ENCODE measurements at places on chromosomes 5 and 9. TPM values are rescaled to one million over a fixed set of nuclear protein-coding genes. Genes with fewer than 3 reads are reported as not detected.
A peak's percentile ranks its signal among the peaks of the same experiment; 100 is the strongest.

The SPAG8 gene
- 10.4 TPM for polyA plus RNA-seq

The PCDHGA6 gene
- 8.1 TPM for polyA plus RNA-seq

- DNase-seq: peak; percentile 26
Observed at GRCh38 chr9:91312717-91313325, 48.9 kb downstream of the AUH start.

- DNase-seq: no peak
Observed at GRCh38 chr5:168992687-168993086, 308.3 kb downstream of the SLIT3 start.

DNA sequence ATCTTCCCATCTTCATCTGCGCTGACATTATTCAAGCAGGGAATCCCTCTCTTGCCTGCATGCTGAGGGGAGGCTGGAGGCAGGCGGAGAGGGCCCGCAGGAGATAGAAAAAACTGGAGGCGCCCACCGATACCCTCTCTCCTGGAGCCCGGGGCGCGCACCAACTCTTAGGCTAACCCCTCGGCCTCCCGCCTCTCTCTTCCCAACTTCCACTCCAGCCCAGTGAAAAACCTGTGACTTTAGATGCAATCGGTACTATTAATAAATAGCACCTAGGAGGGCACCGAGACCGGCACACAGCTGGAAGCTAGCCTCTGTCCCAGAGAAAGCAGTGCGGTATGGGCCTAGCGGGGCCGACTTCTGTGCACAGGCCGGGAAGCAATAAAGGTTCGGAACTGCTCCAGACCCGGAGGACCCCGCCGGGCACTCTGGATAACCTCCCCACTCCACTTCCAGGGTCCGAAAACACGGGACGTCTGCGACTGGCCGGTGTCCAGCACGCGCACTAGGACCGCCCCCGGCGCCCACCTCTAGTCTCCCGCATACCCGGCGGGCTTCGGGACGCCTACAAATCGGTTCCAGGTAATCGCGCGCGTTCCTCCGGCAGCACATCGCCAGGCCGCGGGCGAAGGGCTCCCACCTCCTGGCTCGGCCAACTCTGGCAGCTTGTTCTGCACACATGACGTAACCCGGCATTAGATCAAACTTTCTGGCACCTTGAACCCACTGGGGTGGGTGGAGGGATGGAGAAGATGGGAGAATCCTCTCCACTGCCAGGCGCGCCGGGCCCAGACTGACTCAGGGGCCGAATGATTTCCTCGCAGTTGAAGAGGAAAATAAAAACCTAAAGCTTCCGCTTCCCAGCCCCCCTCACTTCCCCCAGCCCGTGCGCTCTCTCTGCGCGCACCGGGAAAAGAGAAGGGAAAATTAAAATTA lies 1.4 kb downstream of the EFNA5 start:
- peak; percentile 38 for DNase-seq

GRCh38 chr9:7828334-7828733 lies 28.8 kb upstream of the DMAC1 start:
- DNase-seq: no peak

DNA sequence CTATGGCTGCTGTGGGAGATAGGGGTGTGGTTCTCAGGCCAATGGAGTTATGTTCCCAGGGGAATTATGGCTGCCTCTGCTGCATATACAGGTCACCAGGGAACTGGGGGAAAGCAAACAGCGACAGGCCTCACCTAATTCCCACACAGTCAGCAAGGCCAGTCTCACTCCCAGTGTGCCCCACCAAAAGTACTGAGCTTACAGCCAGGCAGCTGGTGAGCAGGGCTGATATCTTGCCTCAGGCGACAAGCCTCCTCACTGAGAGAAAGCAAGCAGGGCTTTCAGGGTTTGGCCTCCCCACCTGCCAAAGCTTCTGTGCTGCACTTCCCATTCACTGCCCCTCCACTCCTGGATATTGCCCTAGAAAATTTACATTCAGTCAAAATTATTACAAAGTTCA lies 273.8 kb upstream of the TARS1 start:
- no peak for DNase-seq

- no peak for DNase-seq
Observed at GRCh38 chr5:65141493-65141892, 340.2 kb downstream of the ADAMTS6 start.

- DNase-seq: no peak
Observed at GRCh38 chr5:147743012-147743411, 39.5 kb downstream of the JAKMIP2 start.

GRCh38 chr5:57650360-57651069 lies 167.9 kb upstream of the ACTBL2 start:
- DNase-seq: no peak

The PKD2L2 gene
- polyA plus RNA-seq: 0.48 TPM

DNA sequence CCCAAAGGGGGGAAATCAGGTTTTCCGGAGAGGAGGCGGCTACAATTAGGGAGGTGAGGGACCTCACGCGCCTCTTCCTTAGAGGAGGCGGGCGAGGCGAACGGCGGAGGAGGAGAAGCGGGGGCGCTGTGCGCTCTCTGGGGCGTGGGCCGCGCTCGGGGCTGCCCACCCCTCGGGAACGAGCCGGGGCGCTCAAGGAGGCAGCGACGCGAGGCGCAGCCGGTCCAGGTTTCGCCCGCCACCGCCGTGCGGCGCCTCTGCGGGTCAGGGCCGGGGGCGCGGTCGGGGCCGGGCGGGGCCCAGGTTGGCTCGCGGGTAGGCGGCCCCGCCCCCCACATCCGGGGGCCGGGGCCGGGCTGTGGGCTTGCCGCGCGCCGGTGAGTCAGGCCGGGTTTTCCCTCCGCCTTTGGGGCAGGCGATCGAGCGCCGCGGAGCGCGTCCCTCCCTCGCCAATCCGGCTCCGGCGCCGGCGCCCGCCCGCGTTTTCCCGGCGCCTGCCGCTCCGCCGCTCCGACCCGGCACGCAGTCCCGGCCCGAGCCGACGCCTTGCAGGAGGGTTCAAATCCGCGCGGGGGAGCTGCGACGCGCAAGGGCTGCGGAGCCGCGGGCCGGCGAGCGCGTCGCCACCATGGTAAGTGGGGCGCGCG lies at the start of gene N4BP3:
Gene N4BP3, plus strand, starts transcription at position 392 of the 647 bp plus-strand sequence. CDS start 6,052 bp downstream, outside the sequence.
- peak; percentile 70 for DNase-seq

The GTF3C4 gene
- 30.0 TPM for polyA plus RNA-seq

The FCN1 gene
- polyA plus RNA-seq: 0.83 TPM

The C9orf153 gene
- 0.15 TPM for polyA plus RNA-seq

DNA sequence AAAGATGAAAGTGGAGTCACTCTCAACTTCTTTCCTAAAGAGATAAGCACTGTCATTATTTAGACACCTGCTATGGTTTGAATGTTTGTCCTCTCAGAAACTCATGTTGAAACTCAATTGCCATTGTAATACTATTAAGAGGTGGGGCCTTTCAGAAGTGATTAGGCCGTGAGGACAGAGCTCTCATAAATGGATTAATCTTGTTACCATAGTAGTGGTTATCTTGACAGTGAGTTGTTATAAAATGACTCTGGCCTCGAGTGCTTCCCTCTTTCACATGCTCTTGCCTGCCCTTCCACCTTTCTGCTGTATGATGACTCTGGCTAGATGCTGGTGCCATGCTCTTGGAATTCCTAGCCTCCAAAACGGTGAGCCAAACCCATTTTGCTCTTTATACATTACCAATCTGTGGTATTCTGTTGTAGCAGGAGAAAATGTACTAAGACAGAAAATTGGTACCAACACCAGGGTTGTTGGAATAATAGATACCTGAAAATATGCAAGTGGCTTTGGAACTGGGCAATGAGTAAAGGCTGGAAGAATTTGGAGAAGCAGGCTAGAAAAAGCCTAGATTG lies 38.0 kb downstream of the GDA start:
- DNase-seq: no peak

DNA sequence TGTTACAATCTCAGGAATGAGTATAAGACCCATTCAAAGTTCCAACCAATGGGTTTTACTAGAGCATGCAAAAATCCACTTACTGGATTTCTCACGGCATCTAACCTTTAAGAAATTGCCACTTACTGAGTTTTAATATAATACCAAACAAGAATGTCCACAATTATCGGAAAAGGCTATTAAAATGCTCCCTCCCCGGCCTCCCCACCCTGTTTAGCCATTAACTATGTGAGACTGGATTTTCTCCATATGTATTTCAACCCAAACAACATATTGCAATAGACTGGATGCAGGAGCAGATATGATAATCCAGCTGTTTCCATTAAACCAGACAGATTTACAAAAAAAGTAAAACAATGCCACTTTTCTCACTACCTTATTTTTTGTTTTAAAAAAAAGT lies 4.1 kb downstream of the AGTPBP1 start:
- DNase-seq: no peak

The SLCO6A1 gene
- not detected for polyA plus RNA-seq

DNA sequence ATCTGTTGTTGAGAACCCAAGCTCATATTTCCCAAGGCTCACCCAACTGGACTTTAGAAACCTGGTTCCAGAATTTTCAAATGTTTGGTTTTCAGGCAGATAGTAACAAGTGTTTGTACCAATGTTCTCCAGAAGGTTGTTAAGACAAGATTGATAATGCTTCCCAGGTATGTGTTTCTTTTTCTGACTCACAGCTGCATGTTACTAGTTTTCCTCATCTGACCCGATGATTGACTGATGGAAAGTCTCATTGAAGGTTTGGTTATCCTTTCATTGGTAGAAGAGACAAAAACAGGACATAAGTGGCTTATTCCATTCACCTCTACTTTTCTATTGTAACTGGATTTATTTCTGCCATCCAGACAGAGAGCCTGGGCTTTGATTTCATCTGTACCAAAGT lies 10.4 kb downstream of the BASP1 start:
- no peak for DNase-seq
